ENCODE measurements at places on chromosomes 6 and 20.

DNA sequence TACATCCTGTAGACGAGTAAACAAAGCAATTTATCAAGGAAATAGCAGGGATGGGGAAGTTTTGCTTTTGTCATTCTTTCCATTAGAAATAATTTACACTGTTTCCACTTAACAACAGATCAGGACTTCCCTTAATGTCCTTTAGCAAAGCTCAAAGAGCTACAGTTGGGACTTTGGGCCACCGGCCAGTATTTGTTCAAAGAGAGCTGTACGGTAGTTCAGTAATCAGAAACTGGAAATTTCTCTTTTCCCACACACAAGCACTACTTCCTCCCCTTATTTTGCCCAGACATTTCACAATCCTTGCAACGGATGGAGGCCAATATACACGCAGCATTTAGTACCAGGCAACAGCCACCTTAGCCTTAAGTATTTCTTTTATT is 12.1 kb upstream of the HINT3 start:
- H3K4me1 ChIP-seq = peaks cover 22% of the 10 kb centered on the region
- no peak overlapping the region for H3K4me3 ChIP-seq
- peaks cover 16% of the 10 kb centered on the region for H3K27me3 ChIP-seq
- H3K27ac ChIP-seq = no peak overlapping the region
- no peaks in the 10 kb centered on the region for H3K36me3 ChIP-seq

- H3K4me1 ChIP-seq = no peaks in the 10 kb centered on the region
- H3K27ac ChIP-seq = no peak overlapping the region
- no peaks in the 10 kb centered on the region for H3K36me3 ChIP-seq
- H3K27me3 ChIP-seq = peaks cover 13% of the 10 kb centered on the region
- no peak overlapping the region for H3K4me3 ChIP-seq
Measured at GRCh38 chr6:70221025-70221714, 81.7 kb downstream of the COL9A1 start.

DNA sequence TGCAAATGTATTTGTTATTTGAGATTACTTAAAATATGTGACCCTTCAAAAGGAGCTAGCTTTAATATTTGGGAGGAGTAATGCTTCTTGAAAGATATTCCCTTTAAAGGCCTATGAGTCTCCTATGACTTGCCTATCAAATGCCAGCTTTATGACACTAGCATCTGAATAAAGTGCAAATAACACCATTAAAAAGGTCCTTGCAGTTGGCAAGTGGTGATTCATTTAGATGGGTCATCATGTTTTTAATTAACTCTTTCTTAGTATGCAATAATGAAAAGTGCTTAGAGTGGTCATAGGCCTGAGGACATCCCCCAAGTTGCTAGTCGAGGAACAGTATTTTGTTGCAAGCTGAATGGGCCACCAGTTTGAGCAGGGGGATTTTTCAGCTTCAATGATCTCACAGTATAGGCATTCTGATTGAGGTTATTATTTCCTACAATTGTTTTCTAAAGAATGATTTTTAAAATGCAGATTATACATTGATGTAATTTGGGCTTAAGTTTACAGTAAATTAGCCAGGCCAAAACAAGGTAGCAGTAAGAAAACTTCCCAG is 3.7 kb upstream of the CD2AP start:
- peaks cover 10% of the 10 kb centered on the region for H3K4me1 ChIP-seq
- H3K27me3 ChIP-seq = peaks cover 15% of the 10 kb centered on the region
- H3K36me3 ChIP-seq = peaks cover 1% of the 10 kb centered on the region

DNA sequence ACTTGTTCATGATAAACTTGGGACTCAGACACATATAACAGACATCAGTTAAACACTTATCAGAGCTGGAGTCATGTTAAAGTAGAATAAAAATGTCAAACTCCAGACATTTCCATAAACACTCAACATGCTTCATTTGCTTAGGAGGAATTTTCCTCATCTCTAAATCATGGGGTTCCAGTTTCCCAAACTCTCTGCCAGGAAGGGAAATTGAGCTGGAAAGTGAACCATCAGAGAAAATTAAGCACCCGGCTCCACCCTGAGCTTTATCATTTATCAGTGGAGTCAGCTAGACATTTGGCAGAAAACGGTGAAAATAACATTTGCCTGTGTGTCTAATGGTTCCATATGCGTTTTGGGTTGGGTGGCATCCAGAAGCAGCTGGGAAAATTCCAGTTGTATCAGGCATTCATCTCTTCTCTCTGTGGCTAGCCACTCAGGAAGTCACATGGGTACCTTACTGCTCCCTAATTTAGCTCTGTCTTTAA is 25.3 kb upstream of the ZNFX1 start:
- H3K4me3 ChIP-seq = no peak overlapping the region
- DNase-seq = no peak
- peaks cover 2% of the 10 kb centered on the region for H3K36me3 ChIP-seq
- H3K27me3 ChIP-seq = no peaks in the 10 kb centered on the region
- H3K27ac ChIP-seq = no peak overlapping the region
- peaks cover 10% of the 10 kb centered on the region for H3K4me1 ChIP-seq

- peaks cover 5% of the 10 kb centered on the region for H3K4me1 ChIP-seq
- H3K4me3 ChIP-seq = no peak overlapping the region
Measured at GRCh38 chr20:49883246-49883802, 32.0 kb downstream of the SPATA2 start.

- DNase-seq = no peak
- H3K4me1 ChIP-seq = peaks cover 34% of the 10 kb centered on the region
- no peak overlapping the region for H3K4me3 ChIP-seq
- H3K27me3 ChIP-seq = no peaks in the 10 kb centered on the region
Measured at GRCh38 chr6:35718911-35719381, 17.9 kb upstream of the ARMC12 start.

- H3K27me3 ChIP-seq = peaks cover 49% of the 10 kb centered on the region
- DNase-seq = no peak
- H3K4me1 ChIP-seq = peaks cover 15% of the 10 kb centered on the region
- no peaks in the 10 kb centered on the region for H3K36me3 ChIP-seq
Measured at GRCh38 chr6:14037402-14038277, 79.9 kb upstream of the CD83 start.

DNA sequence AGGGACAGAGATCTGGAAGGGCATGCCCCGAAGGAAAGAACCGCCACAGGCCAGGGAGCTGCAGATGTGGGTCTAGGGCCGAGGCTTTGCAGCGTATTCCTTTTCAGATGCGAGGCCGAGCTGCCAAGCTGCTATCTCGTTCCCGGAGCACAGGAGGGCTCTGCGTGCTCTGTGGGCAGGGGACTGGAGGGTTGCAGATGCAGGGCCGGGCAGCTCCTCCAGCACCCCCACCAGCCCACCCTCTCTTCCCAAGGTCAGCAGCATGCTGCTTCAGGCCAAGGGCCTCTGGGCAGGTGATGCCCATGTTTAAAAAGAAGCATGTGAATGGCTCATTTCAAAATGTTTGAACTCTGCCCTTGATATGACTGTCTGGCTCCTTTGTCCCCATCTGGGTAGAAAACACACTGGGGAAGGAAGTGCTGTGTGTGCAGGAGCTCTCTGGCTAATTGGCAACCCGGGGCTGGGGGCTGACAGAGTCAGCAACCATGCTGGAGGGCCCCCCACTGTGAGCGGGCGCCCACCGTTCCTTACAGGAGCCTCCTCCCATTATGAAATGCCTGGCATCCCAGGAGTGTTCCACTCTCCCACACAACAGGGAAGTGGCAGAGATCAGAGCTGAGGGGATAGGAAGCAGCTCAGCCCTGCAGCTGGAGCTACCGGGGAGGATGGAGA is 353.3 kb downstream of the ZFAND3 start:
- no peak for DNase-seq
- no peak overlapping the region for H3K4me3 ChIP-seq
- no peak overlapping the region for H3K27ac ChIP-seq
- H3K36me3 ChIP-seq = no peaks in the 10 kb centered on the region
- no peaks in the 10 kb centered on the region for H3K4me1 ChIP-seq
- no peaks in the 10 kb centered on the region for H3K27me3 ChIP-seq

DNA sequence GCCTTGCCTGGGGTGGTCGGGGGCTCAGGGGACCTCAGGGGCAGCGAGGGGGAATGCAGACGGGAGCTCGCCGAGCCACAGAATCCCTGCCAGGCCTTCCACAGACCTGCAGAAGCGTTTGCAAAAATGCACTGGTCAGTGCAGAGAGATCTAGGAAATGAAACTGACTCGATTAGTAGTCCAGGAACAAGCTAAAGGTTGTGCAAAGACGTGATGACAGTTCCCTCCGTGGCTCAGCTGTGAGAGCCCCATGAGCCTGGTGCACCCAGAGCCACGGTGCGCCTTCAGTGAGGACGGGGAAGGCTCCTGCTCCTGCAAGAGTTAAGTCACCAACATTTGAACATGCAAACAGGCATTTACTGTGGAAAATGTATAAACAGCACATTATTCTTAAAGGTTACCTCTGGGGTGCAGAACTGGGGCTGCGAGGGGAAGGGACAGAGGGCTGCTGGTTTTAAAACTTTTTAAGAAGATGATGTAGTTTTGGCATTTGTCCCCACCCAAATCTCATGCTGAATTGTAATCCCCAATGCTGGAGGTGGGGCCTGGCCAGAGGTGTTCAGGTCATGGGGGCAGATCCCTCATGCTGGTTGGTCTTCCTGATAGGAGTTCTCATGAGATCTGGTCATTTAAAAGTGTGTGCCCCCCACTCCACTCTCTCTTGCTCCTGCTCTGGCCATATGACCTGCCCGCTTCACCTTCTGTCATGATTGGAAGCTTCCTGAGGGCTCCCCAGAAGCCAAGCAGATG is 147.3 kb downstream of the DLL1 start:
- DNase-seq = no peak
- no peak overlapping the region for H3K4me3 ChIP-seq
- no peaks in the 10 kb centered on the region for H3K27me3 ChIP-seq
- H3K36me3 ChIP-seq = peaks cover 8% of the 10 kb centered on the region

DNA sequence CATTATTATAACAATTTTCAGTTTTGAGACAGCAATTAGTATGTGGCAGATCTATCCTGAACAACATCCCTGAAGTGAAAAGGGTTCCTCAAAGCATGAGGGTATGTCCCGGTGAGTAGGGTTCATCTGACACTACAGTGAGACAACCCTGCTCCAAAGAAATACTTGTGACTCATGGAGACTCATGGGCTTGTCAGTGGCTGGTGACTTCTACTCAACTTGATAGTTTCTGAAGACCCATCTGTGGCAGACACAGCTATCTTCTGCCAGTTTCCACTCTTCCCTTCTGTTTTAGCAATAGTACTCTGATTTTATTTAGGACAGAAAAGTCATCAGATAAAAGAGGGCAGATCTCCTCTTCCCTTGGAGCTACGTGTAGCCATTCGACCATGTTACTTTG is 41.4 kb downstream of the MAP3K7 start:
- peaks cover 2% of the 10 kb centered on the region for H3K4me1 ChIP-seq
- H3K27ac ChIP-seq = no peak overlapping the region
- H3K36me3 ChIP-seq = peaks cover 45% of the 10 kb centered on the region
- no peak overlapping the region for H3K4me3 ChIP-seq

DNA sequence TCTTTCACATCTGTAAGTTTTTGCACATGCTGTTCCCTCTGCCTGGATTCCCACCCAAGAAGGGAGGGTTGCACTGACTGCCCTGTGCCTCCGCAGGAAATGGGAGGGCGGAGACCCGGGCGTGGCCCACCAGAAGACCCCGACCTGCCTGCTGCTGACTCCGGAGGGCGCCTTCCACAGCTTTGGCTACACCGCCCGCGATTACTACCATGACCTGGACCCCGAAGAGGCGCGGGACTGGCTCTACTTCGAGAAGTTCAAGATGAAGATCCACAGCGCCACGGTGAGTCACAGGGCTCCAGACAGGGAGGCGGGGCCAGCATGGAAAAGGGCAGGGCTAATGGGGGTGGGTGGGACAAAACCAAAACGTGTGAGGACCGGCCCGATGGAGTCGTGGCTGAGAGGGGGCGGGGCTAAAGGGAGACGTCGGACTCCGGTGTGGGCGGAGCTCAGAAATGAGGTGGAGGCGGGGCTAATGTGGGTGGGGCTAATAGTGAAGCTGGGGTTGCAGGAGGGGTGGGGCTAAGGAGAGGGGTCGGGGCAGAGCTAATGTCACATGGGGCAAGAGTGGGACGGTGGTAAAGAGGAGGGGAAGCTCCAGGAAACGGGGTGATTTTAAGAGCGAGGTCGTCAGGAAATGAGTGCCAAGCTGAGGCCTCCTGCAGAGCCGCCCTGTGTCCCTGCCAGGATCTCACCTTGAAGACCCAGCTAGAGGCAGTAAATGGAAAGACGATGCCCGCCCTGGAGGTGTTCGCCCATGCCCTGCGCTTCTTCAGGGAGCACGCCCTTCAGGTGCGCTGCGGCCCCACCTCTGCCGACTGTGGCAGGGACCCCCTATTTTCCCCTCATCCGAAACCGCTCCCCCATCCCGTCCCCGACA is 12.6 kb downstream of the HSPA12B start:
- peaks cover 11% of the 10 kb centered on the region for H3K27me3 ChIP-seq
- H3K36me3 ChIP-seq = no peaks in the 10 kb centered on the region
- peaks cover 10% of the 10 kb centered on the region for H3K4me1 ChIP-seq
- peak overlapping the region; percentile 34 for H3K4me3 ChIP-seq
- peak; percentile 80 for DNase-seq
- no peak overlapping the region for H3K27ac ChIP-seq

- H3K4me1 ChIP-seq = peaks cover 6% of the 10 kb centered on the region
- no peak overlapping the region for H3K27ac ChIP-seq
- H3K36me3 ChIP-seq = no peaks in the 10 kb centered on the region
- H3K27me3 ChIP-seq = peaks cover 3% of the 10 kb centered on the region
- DNase-seq = no peak
Measured at GRCh38 chr6:26355366-26355765, 9.6 kb upstream of the BTN3A2 start.

- no peak for DNase-seq
- H3K27me3 ChIP-seq = peaks cover 7% of the 10 kb centered on the region
- H3K4me3 ChIP-seq = no peak overlapping the region
Measured at GRCh38 chr6:4308364-4308763, 173.0 kb upstream of the ECI2 start.

DNA sequence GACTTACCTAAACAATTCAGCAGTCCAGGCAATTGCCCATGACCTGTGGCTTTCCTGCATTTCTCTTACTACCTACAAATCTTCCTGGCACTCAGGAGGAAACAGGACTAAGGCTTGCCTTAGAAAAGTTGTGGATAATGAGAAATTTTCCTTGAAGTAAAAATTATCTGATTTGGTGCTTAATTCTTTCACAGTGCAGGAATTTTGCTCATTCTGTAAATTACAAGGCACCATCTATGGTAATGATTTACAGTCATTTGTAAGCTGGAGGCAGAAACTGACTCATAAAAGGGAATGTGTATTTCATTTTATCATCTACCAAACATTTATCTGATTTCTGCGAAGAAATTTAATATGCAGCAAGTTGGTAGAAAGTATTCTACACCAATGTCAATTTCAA is 211.5 kb upstream of the FKBP1C start:
- H3K27ac ChIP-seq = no peak overlapping the region
- no peaks in the 10 kb centered on the region for H3K27me3 ChIP-seq
- no peaks in the 10 kb centered on the region for H3K36me3 ChIP-seq
- no peak for DNase-seq

- no peak overlapping the region for H3K27ac ChIP-seq
- H3K4me1 ChIP-seq = no peaks in the 10 kb centered on the region
- H3K27me3 ChIP-seq = no peaks in the 10 kb centered on the region
- H3K36me3 ChIP-seq = no peaks in the 10 kb centered on the region
- H3K4me3 ChIP-seq = no peak overlapping the region
- DNase-seq = no peak
Measured at GRCh38 chr6:166450167-166450873, 67.6 kb upstream of the MPC1 start.

Data from activated CD8-positive, alpha-beta memory T cell treated with anti-CD3 and anti-CD28 coated beads, Interleukin-2, amount 10 ng/mL, durations not matched to agents 7 days and 5 days (primary cell).